ENCODE measurements at places on chromosomes 1 and 21.

DNA sequence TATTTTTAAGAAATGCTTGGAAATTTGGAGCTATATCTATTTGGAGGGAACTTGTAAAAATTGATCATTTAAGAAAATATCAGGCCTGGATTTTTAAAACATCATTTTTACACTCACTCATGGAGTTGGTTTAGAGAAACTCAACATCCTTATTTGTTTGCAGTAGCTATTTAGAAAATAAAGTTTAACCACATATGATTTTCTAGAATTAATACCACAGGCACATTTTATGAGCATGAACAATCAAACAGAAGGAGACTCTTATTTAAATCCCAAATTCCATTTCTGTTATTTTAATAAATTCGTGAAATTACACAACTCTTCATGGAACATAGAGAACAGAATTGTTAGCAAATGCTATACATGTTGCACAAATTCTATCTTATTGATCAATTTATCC lies 3.2 kb downstream of the CDKN2C start:
- DNase-seq, result no peak

GRCh38 chr1:207134581-207134980 lies 30.5 kb downstream of the C4BPA start:
- DNase-seq, result no peak

- no peak for DNase-seq
These were observed 8.7 kb downstream of the PDXK start for GRCh38 chr21:43727519-43728153.

GRCh38 chr1:27664291-27664690 lies 7.7 kb downstream of the IFI6 start:
- no peak for DNase-seq

DNA sequence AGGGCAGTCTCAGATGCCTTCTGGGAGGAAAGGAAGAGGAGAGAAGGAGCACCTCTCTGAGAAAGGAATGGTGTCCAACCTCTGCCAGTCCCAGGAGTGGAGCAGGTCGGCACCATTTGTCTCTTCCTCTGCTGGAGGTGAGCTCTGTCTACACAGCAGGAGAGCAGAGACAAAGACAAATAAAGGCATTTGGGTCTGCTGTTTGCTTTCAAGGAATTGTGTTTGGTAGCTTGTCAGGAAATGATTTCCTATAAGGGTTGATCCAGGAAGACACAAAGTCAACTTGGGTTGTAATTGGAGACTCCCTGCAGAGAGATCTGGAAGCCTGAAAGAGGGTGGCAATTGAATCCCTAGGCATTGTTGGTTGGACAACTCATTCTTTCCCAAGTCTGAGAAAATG lies 34.5 kb upstream of the PLXNA2 start:
- peak; percentile 49 for DNase-seq

- no peak for DNase-seq
These were observed 538.3 kb upstream of the PKN2 start for GRCh38 chr1:88145752-88146151.

DNA sequence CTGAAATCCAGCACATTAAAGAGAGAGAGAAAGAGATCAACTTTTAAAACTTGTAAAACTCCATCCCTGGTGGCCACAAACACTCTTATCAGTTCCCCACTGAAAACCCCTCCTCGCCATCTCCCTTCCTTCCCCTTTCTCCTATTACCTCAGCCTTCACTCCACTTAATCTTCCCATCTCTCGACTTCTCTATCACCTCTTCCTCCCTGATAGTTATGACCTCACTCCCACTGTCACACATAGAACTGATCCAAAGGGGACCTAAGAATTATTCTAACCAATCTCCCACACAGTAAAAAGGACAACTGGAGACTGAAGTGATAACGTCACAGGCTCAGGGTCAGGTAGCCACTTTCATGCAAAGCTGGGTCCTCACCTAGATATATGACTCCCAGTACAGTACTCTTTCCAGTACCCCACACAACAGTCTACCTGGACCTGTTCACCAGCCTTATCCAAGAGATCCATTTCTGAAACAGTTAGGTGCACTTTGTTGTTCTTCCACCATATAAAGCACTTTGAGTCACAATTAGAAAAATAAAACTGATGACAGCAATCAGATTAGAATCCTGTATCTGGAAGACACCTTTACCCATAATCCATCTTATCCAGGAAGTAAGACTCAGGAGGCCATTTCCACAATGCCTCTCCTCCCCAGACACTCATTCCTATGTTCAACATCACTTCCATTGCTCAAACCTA lies 324.8 kb downstream of the SMYD3 start:
- no peak for DNase-seq

DNA sequence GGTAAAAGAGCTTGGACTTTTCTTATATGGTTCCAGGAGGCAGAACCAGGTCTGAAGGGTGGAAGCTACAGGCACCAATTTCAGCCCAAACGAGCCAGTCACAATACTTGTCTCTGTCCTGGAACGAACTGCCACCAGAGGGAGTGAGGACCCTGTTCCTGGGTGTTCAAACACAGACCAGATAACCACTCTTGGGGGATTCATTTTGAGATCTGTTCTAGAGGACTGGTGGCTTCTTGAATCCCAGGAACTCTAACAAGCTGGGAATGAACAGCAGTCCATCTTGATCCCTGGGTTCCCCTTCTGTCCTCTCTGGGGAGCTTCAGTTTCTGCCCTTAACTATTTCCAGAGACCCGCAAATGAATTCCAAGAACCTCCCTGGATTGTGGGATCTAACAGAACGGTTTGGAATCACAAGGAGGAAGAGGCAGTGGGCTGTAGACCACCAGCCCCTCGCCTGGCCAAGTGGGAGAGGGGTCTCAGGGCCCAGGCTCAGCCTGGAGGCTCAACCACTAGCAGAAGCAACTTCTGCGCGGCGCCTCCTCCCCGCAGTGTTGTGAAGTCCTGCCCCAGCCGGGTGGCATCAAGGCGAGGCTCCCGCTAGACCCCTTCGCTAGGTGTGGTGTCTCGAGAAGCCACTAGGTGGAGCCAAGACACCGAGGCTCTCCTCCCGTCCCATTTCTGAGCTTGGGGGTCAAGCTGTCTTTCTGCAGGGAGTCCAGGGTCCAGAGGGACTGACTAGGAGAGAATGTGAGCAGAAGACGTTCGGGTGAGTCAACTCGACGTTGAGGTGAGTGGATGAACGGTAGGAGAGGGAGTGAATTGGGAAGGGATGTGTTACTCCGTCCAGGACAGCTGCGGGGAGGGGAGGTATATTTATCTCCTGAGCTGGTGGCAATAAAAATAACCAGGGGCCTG lies 12.1 kb upstream of the NES start:
- peak; percentile 85 for DNase-seq

DNA sequence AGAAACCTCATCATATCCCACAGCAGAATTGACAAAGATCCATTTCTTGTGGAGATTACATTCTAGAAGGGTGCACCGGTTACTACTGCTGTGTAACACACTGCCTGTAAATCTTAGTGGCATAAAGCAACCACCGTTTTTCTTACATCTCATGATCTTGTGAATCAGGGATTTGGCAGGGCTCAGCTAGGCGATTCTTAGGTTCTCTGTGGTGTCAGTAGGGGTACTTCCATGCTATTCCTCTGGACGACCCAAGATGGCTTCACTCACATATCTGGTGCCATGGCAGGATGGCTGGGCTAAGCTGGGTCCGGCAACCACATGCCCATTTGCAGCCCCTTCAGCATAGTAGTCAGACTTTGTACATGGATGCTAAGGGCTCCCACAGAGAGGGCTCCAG lies 179.8 kb upstream of the TMEM51 start:
- no peak for DNase-seq

DNA sequence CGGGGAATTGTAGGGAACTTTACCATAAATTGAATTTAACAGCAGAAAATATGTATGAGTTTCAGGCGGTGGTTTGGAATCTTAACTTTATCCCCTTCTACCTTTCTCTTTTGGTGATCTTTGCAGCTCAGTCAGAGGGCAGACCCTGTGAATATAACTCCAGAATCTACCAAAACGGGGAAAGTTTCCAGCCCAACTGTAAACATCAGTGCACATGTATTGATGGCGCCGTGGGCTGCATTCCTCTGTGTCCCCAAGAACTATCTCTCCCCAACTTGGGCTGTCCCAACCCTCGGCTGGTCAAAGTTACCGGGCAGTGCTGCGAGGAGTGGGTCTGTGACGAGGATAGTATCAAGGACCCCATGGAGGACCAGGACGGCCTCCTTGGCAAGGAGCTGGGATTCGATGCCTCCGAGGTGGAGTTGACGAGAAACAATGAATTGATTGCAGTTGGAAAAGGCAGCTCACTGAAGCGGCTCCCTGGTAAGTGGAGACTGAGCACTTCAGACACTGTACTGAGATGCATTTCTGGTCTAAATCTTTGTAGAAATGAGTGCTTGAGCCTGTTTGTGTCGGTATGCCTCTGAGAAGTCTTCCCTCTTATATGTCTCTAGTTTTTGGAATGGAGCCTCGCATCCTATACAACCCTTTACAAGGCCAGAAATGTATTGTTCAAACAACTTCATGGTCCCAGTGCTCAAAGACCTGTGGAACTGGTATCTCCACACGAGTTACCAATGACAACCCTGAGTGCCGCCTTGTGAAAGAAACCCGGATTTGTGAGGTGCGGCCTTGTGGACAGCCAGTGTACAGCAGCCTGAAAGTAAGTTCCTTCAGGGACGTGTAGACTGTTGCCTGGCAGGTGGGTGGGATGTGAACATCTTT lies 1.5 kb downstream of the CCN1 start:
- peak; percentile 81 for DNase-seq

GRCh38 chr1:20875198-20875973 lies 88.3 kb upstream of the HP1BP3 start:
- DNase-seq, result no peak

- DNase-seq, result peak; percentile 67
These were observed 433.4 kb upstream of the CAMK1G start for GRCh38 chr1:209150114-209150513.

DNA sequence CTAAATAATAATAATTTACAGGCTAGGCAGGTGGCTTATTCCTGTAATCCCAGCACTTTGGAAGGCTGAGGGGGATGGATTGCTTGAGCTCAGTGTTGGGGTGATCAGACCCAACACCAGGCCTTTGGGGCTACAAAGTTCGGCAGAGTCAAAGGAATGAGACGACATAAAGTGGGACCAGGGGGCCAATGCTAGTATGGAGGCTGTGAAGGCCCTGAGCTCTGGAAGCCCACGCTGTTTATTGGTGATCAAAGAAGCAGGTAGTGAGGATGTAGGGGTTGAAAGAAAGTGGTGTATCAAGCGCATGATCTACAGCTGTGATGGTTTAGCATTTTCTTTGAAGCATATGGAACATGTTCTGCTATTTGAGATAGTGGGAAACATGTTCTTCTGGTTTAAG lies 5.6 kb downstream of the BTBD8 start:
- DNase-seq, result no peak

DNA sequence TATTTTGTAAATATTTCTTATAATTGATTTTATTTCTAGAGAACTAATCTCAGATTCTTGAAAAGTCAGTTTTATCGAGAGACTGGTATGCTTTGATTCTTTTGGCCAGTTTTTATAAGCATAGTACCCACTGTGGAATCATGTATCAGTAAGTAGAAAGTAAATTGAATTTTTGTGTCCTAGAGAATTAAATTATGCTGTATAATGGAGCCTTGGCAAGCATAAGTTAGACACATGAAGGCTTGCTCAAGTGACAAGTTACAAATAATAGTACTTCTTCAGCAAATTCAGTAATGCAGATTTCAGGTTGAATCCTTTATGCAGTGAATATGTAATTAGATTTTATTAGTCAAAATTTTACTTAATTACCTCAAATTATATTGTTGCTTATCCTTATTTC lies 40.1 kb downstream of the ADGRL2 start:
- no peak for DNase-seq

GRCh38 chr1:107379826-107380225 lies 239.0 kb downstream of the NTNG1 start:
- DNase-seq, result no peak

GRCh38 chr1:14117700-14118099 lies 417.7 kb downstream of the PRDM2 start:
- DNase-seq, result no peak

- DNase-seq, result no peak
These were observed 79.1 kb downstream of the CDC7 start for GRCh38 chr1:91579658-91580228.

- DNase-seq, result no peak
These were observed 89.5 kb upstream of the DPH5 start for GRCh38 chr1:101115112-101115511.

Measured in fibroblast of skin of scalp (primary cell).